Daoy (cell line): ENCODE measurements at places on chromosomes 6 and 20. TPM values are rescaled to one million over a fixed set of nuclear protein-coding genes. Genes with fewer than 3 reads are reported as not detected.

DNA sequence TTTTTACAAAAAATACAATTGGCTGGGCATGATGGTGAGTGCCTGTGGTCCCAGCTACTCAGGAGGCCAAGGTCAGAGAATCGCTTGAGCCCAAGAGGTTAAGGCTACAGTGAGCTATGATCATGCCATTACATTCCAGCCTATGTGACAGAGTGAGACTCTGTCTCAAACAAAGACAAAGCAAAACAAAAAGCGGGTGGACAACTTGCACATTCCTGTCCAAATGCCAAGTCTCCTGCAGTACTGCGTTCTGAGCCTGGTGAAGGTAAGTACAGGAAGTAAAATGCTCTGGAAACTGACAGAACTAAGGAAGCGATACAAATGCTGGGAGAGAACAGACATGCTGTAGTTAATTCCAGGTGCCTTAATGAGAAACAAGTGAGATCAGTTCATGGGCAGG lies 20.4 kb upstream of the TMEM242 start:
- DNase-seq, result no peak

- DNase-seq, result no peak
These were observed 164.5 kb upstream of the CST7 start for GRCh38 chr20:24784607-24785006.

DNA sequence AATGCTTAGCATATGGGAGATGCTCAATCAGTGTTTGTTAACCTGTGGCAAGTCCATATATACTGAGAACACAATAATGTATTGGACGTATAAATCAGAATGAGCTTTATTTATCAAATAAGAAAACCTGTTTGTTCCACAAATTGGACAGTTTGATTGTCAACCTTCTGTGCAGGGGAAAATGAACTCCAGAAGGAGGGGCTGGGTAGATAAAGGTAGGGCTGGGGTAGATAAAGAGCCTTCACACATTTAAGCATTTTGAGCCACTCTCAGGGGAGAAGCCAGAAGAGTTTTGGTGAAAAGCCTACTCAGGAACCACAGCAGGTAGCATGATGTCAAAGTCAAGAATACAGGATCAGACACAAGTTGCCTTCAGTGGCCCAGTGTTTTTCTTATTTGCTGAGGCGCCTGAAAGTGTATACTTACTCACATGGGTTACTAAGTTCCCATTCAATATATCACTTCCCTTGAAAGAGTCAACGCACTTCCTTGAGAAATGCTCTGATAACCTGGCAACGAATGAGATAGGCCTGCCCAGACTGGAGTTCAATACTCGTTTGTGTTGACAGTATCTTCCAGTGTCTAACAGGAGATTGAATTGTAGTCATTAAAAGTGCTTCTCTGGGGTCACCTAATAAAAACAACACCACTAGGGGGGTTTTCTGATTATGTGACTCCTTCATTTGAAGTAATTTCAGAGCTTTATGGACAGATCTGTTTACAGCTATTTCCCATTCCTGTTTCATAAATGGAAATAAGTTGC lies 263.9 kb upstream of the CITED2 start:
- DNase-seq, result no peak

GRCh38 chr6:129186988-129187387 lies 304.1 kb downstream of the LAMA2 start:
- DNase-seq, result peak; percentile 81

DNA sequence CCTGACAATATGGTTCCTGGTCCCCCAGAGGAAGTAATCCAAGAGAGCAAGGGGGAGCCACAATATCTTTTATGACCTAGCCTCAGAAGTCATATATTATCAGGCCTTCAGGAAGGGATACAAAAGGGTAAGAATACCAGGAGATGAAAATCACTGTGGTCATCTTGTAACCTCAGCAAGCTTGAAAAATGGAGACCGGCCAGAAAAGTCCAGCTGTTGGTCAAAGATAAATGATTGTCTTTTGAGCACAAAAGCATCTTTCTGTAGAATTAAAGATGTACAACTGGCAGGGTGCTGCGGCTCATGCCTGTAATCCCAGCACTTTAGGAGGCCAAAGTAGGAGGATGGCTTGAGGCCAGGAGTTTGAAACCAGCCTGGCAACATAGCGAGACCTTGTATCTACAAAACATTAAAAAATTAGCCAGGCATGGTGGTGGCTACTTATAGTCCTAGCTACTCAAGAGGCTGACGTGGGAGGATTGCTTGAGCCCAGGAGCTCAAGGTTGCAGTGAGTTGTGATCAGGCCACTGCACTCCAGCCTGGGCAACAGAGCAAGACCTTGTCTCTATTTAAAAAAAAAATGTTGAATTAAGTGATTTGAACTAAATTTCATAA lies 118.0 kb upstream of the MARCKS start:
- no peak for DNase-seq

MAS1L gene
- total RNA-seq, result not detected in 2 replicates

GRCh38 chr6:109793792-109794191 lies 102.7 kb downstream of the FIG4 start:
- DNase-seq, result peak; percentile 90

- no peak for DNase-seq
These were observed 19.4 kb upstream of the MYB start for GRCh38 chr6:135161411-135162395.

DNA sequence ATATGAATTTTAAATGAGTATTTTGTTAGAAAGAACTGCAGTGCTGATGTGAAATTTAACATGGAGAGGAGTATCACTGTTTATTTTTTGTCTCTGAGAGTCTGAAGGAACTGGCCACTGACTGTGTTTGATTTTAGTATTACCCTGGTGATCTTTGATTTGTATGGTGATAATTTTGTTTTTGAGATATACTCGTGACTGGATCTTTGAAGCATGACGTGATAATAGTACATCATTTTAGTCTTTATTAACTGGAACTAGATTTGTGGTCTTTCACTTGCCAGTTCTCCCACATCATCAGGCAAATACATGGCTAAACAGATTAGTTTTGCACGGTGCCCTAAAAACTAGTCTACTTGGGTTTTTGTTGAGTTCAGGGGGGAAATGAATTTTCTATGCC lies 55.5 kb downstream of the ARID1B start:
- no peak for DNase-seq

DNA sequence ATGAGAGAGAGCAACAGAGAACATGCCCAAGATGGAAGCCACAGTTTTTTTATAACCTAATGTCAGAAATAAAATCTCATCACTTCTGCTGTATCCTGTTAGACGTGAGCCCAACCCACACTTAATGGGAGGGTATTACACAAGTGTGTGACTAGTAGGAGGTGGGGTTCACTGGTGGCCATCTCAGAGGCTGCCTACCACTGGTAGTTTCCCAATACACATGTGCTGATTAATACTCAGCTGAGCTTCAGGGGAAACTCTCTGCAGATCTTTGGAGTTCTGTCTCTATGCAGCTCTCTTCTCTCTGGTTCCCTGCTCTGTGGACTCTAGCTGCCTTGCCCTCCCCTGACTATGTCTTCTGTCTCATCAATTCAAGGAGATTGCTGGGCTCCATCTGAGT lies 35.7 kb downstream of the CNBD2 start:
- DNase-seq, result no peak

GRCh38 chr6:117483645-117484016 lies 1.2 kb downstream of the DCBLD1 start:
- DNase-seq, result peak; percentile 47

- peak; percentile 52 for DNase-seq
These were observed 44.0 kb upstream of the TTPAL start for GRCh38 chr20:44431502-44432234.

DNA sequence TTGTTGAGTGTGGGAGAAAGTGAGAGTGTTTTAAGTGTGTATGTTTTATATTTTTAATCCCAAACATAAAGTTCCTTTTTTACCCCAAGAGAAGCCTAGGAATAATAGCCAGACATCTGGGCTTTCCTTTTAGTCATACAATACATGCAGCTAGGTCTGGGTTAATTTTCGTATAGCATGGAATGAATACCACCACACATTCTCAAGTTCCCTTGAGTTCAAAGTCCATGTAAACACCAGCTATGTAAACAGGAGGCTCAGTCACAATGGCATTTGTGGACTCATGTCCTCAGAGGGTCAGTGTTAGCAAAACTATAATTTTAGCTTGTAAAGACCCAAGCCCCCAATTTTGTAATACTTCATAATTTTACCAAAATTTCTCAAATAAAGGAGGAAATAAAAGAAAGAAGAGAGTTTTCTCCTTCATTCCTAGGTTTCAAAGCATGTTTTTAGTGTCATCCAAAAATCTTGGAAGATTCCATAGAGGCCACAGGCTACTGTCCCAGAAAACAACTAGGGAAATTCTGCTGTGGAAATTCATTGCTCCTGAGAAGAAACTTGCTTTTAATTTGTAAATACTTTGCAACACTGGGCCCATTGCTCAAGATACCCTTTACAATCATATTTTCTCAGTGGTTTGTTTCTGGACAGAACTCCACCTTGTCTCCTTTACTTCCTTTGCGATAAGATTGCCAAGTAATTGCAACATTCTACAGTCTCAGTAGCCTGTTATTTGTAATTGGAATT lies 671.2 kb downstream of the COL12A1 start:
- DNase-seq, result no peak

DNA sequence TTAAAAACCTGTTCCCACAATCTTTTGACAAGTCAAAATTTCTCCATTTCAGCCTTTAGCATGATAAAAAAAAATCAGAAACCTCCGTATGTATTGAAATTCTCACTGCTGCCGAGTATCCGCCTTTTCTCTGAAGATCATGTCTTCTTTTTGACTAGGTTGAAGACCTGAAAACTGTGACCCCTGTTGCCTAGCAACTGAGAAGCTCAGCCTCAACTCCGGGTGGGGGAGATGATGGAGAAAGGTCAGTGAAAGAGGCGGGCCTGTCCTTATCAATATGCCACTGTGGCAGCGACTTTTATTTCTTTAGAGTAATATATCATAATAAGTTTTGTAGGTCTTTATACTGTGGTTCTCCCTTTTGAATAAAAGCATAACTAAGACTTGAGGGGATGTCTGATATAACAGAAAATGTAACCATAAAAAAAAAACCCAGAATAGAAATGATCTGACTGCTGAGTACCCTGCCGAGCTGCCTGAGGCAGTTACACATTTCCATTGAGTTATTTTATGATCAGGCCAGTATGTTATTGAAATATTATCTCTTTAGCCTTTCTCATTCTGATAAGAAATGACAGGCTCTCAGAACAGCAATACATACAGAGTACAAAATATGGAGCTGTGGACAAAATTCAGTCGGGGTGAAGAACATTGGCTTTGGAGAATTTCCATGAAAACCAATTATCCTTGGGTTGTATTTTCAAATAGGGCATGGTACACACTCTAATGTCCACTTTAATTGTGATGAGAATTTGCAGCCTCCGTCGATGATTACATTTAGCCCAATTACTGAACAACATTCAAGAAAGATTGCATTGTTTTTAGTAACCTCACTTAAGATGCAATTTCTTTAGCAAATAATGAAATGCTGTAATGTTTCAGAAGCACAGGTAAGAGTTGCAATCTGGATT lies 136.7 kb upstream of the EEF1E1 start:
- DNase-seq, result no peak

GRCh38 chr20:7933346-7933745 lies 6.9 kb downstream of the HAO1 start:
- DNase-seq, result no peak

DNA sequence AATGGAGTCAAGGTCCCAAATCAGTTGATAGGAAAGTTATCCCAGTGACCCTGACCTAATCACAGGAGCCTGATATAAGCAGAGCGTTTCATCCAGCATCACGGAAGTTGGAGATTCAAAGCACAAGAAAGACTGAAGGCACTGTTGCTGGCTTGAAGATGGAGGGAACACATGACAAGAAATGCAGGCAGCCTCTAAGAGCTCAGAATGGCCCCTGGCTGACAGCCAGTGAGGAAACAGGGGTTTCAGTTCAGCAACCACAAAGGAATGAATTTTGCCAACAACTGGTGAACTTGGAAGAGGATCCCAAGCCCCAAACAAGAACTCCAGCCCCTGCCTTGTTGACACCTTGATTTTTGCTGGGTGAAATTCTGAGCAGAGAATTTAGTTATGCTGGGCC lies 778.5 kb downstream of the MAFB start:
- DNase-seq, result no peak

DNA sequence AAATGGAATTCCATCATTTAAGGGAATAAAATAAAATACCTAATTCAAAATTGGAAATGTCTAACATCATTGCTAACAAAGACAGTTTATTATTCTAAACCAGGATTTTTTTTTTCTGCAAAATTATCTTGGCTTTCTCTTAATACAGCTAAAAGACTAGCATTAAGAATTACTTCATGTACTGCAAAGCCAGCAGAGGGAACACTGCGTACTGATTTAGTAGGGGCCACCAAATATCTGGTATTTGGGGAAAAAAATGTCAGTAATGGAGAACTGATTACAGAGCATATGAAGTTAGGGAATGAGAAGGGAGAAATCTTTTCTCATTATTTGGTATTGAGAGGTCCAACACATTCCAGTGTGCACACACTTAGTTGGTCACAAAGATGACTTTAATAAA lies 3.2 kb upstream of the SOX4 start:
- DNase-seq, result no peak

BTN2A1 gene
- total RNA-seq, result 11.1 and 14.0 TPM in 2 replicates

DNA sequence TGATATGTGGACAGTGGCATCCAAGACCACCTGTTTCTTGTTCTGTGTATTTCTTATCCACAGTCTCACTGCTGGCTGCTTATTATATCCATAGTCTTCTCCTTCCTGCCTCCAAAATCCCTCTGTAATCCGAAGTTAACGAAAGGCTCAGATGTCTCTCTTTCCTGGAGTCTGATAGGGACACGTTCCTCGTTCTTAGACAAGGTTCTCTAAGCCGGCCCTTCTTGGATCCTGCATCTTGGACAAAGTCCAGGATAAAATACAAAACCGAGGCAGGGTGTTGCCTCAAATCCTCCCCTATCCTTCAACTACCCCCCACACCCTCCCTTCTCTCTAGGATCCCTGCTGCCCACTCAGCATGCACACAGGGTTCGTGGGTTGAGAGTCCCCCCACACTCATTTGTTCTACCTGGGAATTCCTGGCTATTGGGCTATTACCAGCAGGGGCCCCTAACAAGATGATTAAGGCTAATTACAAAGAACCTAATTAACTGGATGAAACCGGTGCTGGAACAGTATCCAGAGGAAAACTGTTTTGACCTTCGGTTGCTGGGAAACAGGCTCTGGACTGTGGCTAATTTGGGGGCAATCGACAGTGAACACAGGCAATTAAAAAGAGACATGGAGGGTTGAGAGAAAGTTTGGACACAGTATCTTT lies 32.7 kb upstream of the MRPS10 start:
- no peak for DNase-seq

DNA sequence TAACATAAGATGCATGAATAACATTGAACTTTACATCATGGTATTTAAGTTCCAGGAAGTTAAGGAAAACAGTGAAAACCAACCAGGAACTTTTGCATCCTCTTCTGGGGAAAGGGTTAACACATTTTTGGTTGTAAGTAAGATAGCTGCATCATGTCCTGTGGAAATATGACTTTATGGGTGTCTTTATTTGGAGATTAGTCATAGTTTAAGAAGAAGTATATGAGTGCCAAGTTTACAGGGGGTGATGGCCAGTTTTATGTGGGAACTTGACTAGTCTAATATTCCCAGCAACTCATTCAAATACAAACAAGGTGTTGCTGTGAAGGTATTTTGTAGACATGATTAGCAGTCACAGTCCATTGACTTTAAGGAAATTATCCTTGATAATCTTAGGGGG lies 78.0 kb downstream of the PDE10A start:
- DNase-seq, result peak; percentile 11
